ENCODE measurements at places on chromosomes 2 and 18. TPM values are rescaled to one million over a fixed set of nuclear protein-coding genes. Genes with fewer than 3 reads are reported as not detected.

GRCh38 chr2:160028431-160029269 is 33.8 kb downstream of the PLA2R1 start:
- DNase-seq: peak; percentile 65

GRCh38 chr2:216888081-216888480 is 28.2 kb upstream of the TNP1 start:
- no peak for DNase-seq

- no peak for DNase-seq
Measured at GRCh38 chr2:138500592-138501424, 762 bp upstream of the SPOPL start.

- DNase-seq: no peak
Measured at GRCh38 chr2:141929331-141930252, 201.2 kb downstream of the LRP1B start.

TBR1 gene
- polyA plus RNA-seq: 0.01 TPM

All from fibroblast of lung (primary cell).